ENCODE measurements at places on chromosomes 6 and 20. TPM values are rescaled to one million over a fixed set of nuclear protein-coding genes. Genes with fewer than 3 reads are reported as not detected.

DNA sequence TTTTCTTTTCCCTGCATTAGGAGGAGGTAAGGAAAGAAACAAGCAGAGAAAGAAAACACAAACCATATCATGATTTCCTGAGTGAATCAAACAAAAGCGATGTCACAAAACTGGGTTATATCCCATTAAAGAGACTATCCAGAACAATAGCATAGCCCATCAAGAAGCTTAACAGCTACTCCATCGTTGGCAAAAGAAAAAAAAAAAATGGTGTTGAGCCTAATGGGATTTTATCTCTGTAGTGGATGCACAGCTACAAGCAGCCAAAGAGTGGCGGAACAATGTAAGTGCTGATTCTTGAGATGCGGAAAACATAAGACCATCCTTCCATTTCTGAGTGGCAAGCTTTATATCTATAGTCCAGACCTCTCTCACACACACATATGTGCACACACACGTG is 106.2 kb upstream of the NRSN1 start:
- no peak for DNase-seq

DNA sequence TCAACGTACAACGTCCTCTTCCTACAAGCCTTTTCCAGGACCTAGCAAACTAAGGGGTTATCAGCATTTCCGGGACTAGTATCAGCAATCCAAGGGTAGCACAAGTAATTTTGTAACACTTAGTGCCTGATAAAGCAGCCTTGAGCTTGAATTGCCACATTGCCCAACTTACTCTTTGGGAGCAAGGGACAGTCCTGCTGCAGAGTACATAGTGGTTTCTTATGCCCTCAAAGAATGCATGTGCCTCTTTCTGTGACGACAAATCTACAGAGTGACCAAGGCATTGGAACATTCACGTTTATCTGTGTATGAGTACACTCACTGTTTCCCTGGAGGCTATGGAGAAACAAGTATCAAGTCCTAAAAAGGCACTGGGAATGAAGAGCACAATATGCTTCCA is 3.2 kb upstream of the ID4 start:
- DNase-seq, result no peak

DNA sequence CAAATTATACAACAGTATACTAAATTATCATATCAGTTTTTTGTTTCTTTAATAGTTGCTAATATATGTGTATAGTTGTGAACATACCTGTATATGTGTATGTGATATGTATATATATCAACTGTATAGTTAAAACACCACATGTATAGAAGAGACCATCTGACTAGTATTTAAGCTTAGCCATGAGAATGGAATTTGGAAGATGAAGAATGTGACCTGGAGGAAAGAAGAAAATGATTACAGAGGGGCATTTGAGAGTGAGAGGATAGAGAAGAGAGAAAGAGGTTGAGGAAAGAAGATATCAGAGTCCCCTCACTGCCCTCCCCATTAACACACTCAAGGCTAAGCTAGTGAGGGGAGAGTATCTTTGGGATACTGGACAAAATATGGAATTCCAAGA is 335.9 kb downstream of the BCKDHB start:
- DNase-seq, result no peak

GRCh38 chr20:51374456-51374830 is 168.1 kb downstream of the NFATC2 start:
- no peak for DNase-seq

Gene PLEKHG1
- 1.7 TPM for total RNA-seq

Gene LINC00237
- total RNA-seq, result not detected

GRCh38 chr20:32538526-32538939 is 46.6 kb downstream of the NOL4L start:
- no peak for DNase-seq

GRCh38 chr6:44485601-44486401 is 98.3 kb downstream of the CDC5L start:
- no peak for DNase-seq

Gene FOXS1
- total RNA-seq, result not detected

DNA sequence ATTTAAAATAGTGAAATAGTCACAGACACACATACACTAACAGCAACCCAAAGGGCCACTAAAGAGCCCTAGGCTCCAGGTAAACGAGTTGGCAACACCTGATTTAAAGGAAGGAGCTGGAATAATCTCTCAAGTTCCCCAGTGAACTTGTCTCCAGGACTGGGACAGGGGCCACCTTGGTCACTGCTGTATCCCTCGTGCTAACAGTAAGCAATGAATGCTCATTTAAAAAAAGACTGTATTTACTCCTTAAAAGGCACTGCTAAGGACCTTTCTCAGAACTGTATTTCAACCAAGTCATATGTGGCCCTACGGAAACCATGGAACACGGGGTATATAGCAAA is 1.3 kb downstream of the DIDO1 start:
- DNase-seq, result no peak

- DNase-seq, result no peak
These were observed 17.6 kb downstream of the MCUR1 start for GRCh38 chr6:13796781-13797180.

Gene MCUR1
- total RNA-seq, result 21.6 TPM

- DNase-seq, result no peak
These were observed 2.8 kb upstream of the ZCCHC3 start for GRCh38 chr20:294602-295001.

Gene CLDN20
- not detected for total RNA-seq

Gene TMEM244
- total RNA-seq, result not detected

GRCh38 chr6:107539849-107540464 is 50.0 kb downstream of the SOBP start:
- DNase-seq, result no peak

DNA sequence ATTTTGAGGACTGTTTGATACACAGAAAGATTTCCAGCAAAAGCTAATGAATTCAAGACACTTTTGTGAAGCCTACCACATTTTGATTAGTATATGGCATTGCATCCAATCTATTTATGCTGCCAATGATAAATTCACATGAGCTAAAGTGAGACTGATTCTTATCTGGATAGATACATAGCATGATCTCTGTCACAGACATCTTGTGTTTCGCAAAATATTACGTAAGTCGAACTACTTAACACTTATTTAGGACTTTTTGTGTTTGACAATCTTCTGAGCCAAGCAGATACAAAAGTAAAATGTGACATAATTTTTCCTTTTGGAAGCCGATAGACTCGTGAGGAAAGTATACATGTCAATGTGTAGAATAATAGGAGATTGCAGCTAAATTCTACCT is 251.6 kb downstream of the HACE1 start:
- no peak for DNase-seq

Gene TTK
- total RNA-seq, result 34.6 TPM

GRCh38 chr20:18412221-18412901 is 54.5 kb downstream of the DZANK1 start:
- DNase-seq, result no peak
